ENCODE measurements at places on chromosomes 16 and 17. TPM values are rescaled to one million over a fixed set of nuclear protein-coding genes. Genes with fewer than 3 reads are reported as not detected.

Gene PTRH2
- 38.1 TPM for total RNA-seq

Gene SP6
- total RNA-seq: not detected

Gene SMCR8
- 2.6 TPM for total RNA-seq

Gene STAC2
- not detected for total RNA-seq

Gene TEX19
- total RNA-seq: 2.3 TPM

Gene LRRC75A
- total RNA-seq: not detected

Gene ACE
- total RNA-seq: not detected

Gene DPEP2
- not detected for total RNA-seq

Gene PPP1R27
- not detected for total RNA-seq

Gene VTN
- 3.3 TPM for total RNA-seq

Gene HAS3
- total RNA-seq: 65.0 TPM

Gene NPIPA3
- total RNA-seq: 0.43 TPM

Gene KLHL10
- total RNA-seq: not detected

DNA sequence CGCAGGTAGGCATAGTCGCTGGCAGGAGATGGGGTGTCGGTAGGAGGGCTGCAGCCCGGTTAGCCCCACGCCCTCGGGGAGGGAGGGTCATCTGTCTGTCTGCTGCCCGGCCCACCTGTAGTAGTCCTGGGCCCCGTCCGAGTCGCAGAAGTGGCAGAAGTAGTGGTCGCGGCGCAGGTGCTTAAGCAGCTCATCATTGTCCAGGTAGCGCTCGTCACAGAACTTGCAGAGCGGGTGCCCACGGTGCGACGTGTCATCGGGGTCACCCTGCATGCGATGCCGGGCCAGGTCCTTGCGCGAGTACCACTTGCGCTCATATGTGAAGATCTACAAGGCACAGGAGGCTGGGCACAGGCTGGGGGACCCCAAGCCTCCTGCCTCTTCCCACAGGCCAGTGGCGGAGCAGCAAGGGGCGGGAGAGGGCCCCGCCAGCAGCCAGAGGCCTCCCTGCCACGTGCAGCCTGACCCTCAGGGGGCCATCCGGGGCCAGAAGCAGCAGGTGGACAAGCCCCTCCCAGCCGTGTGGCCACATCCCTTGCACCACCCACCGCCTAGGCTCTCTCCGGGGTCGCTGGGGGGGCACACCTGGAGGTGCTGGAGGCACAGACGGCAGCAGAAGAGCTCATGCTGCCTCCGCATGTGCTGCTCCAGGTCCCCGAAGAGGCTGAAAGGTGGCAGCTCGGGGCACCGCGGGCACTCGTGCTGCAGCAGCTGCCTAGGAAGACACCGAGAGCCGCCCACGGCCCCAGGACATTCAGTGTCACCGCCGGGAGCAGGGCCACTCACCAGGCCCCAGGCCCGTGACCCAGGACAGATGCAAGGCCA, 7.0 kb downstream of the ZNF598 start:
- no peak for DNase-seq

DNA sequence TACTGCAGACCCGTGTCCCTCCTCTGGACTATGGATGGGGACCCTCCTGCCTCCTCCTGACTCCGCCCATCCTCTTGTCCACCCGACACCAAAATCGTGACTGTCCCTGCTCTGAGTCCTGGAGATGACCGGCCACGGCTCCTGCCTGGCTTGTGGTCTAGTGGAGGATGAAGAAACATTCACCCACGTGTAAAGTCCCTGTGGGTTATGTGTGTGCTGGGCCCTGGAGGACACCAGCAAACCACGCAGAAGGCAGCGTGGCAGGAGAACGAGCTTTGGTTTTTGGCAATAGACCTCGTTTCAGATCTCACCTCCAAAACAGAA, 11.9 kb downstream of the SPNS2 start:
- DNase-seq: no peak

DNA sequence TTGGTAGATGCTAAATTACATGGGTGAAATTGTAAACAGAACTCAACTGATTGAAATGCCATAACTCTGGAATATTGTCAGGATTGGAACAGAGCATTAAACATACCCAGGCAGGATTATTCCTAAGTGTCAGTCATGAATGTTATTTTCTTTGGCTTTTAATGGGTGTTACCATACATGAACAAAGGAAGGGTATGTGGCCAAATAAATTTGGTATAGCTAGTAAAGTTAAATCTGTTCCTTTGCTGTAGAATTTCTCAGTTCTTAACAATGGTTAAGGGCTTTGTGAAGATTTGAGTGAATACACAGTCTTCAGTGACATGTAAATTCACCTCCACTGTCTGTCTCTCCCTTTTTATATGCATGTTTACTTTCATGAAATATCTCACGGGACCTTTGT, 679.5 kb upstream of the CDH8 start:
- no peak for DNase-seq

GRCh38 chr16:78277321-78278055, 178.0 kb downstream of the WWOX start:
- no peak for DNase-seq

DNA sequence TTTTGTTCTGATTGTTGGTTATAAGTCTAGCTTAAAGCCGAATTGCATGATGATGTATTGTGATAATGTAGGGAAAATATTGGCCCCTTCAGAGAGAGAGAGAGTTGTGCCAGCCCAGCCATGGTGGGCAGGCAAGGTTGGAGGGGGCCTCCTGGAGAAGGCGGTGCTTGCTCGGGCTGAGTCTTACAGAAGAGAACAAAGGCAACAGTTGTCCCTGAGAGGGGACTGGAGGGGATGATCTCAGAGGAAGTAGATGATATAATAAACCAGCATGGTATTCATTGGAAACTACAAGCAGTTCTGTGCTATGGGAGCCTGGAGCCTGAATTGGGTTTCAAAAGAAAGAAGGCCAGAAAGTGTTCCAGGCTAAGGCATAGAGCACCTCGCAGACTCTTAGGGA, 173.8 kb downstream of the RPTOR start:
- DNase-seq: no peak

DNA sequence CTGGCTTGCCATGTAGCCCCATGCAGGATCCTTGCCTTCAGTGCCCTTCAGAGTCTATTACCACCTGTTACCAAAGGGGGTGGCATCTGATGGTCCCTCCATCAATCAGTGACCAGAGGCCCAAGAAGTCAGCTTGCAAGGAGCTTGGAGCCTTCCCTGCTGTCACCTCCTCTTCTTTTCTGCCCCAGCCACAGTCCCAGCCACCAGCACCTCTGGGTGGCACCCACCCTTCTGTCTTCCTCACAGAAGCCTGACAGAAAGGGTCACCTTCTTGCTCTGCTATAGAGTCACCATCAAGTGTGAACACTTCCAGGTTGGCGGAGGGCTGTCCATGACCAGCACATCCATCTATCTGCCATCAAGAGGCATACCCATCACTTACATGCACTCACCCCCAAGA, 203.2 kb downstream of the SALL1 start:
- no peak for DNase-seq

- no peak for DNase-seq
Observed at GRCh38 chr16:85026703-85027102, 892 bp upstream of the KIAA0513 start.

- peak; percentile 57 for DNase-seq
Observed at GRCh38 chr17:72145962-72146361, 25.1 kb downstream of the SOX9 start.

DNA sequence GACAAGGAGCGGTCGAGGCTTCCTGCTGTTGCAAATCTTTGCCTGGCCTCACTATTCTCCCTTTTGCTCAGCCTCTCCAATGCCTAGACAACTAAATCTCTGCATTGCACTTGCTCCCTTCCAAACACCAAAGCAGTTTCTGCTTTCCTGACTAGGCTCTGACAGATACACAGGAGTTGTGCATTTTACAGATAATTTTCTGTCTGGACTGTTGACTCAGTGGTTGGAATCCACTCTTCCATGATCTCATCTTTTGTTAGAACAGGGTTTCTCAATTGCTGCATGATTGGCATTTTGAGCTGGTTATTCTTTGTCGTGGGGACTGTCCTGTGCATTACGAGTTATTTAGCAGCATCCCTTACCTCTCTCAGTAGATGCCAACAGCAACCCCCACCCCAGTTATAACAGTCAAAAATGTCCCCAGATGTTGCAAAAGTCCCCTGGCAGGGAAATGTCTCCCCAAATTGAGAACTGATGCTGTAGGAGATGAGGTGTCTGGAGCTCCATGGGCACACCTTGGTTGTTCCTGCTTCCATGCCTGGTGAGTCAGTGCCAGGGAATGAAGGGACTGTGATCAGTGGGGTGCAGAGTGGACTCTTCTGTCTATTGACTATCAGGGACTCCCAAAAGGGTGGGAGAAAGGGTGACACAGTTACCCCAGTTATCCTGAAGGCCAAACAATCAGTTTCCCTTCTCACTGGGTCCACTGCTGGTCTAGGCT, 557.4 kb upstream of the PSMD7 start:
- no peak for DNase-seq

GRCh38 chr17:29847527-29848400, 82.3 kb downstream of the SSH2 start:
- DNase-seq: no peak

DNA sequence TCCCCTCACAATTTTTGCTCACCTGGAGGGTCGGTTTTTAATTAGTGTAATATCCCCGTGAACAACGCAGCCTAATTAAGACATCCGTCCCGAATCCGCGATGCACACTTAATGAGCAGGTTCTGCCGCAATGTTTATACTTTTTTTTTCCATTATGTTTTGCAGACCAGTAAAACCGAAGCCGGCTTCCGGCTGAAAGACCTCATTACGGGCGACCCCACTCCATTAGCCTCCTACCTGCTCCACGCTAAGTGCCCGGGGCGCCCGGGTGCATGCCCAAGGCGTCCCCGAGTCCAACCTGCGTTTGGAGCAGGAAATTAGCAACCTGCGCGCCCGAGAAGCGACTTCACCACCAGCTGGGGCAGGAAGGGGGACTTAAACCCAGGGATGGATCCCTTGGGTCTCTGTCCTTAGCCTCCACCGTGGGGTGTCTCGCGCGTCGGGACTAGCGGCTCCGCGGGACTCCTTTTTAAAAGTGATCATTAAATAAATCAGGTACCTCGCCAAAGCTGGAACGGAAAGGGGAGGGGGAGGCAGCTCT, 1.7 kb downstream of the RBFOX3 start:
- DNase-seq: no peak

GRCh38 chr16:56884026-56884582, 19.1 kb downstream of the SLC12A3 start:
- DNase-seq: no peak

GRCh38 chr16:11105038-11105903, 150.7 kb downstream of the SOCS1 start:
- peak; percentile 64 for DNase-seq

- DNase-seq: no peak
Observed at GRCh38 chr17:65586899-65587298, 25.5 kb upstream of the AXIN2 start.

GRCh38 chr17:9636501-9636900, 8.8 kb upstream of the USP43 start:
- no peak for DNase-seq

- DNase-seq: no peak
Observed at GRCh38 chr17:30299000-30299399, 7.3 kb upstream of the BLMH start.

- DNase-seq: peak; percentile 65
Observed at GRCh38 chr17:47810200-47810821, 11.3 kb downstream of the OSBPL7 start.

GRCh38 chr16:19225651-19226050, 57.6 kb downstream of the SYT17 start:
- no peak for DNase-seq

Measured in MG63 (cell line).